ENCODE measurements at places on chromosomes 7 and 10. TPM values are rescaled to one million over a fixed set of nuclear protein-coding genes. Genes with fewer than 3 reads are reported as not detected.

- no peak overlapping the region for H3K4me3 ChIP-seq
- H3K27me3 ChIP-seq, result no peaks in the 10 kb centered on the region
- no peak overlapping the region for H3K27ac ChIP-seq
- H3K4me1 ChIP-seq, result peaks cover 11% of the 10 kb centered on the region
- DNase-seq, result no peak
- no peaks in the 10 kb centered on the region for H3K36me3 ChIP-seq
These were observed 40.4 kb downstream of the MTURN start for GRCh38 chr7:30175180-30175579.

GRCh38 chr7:132966754-132967469, 115.0 kb downstream of the CHCHD3 start:
- peaks cover 39% of the 10 kb centered on the region for H3K4me1 ChIP-seq
- H3K27me3 ChIP-seq, result no peaks in the 10 kb centered on the region
- no peak overlapping the region for H3K27ac ChIP-seq
- no peak for DNase-seq

DNA sequence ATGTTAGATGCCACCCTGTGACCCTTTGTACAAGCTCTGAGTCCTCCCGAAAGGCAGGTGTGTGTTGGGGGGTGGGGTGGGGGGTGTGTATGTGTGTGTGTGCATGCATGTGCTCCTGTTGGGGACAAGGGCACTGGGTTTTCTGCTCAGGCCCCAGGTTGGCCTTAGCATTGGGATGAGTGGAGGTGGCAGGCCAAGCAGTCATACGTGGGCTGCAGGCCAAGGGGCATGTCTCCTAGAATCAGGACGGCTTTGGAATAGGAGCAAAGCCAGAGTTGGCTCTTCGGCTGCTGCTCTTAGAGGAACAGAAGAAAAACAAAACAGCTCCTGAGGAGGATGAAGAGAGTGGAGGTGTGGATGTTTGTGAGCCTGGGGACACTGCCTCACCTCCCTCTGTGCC, 26.0 kb downstream of the HSPA12A start:
- H3K4me1 ChIP-seq, result peaks cover 11% of the 10 kb centered on the region
- H3K36me3 ChIP-seq, result no peaks in the 10 kb centered on the region
- H3K27ac ChIP-seq, result no peak overlapping the region
- H3K27me3 ChIP-seq, result no peaks in the 10 kb centered on the region
- H3K4me3 ChIP-seq, result no peak overlapping the region
- DNase-seq, result no peak

- no peak for DNase-seq
- H3K27me3 ChIP-seq, result peaks cover 6% of the 10 kb centered on the region
- H3K4me3 ChIP-seq, result no peak overlapping the region
- H3K36me3 ChIP-seq, result no peaks in the 10 kb centered on the region
- H3K4me1 ChIP-seq, result no peaks in the 10 kb centered on the region
- H3K27ac ChIP-seq, result no peak overlapping the region
These were observed 56.4 kb upstream of the HABP2 start for GRCh38 chr10:113496111-113497109.

- H3K27ac ChIP-seq, result peak overlapping the region; percentile 29
- H3K4me3 ChIP-seq, result no peak overlapping the region
- H3K4me1 ChIP-seq, result no peaks in the 10 kb centered on the region
These were observed 36.6 kb upstream of the CCAR1 start for GRCh38 chr10:68684413-68684812.

GRCh38 chr10:104766341-104766740, 125.3 kb downstream of the SORCS3 start:
- H3K4me1 ChIP-seq, result no peaks in the 10 kb centered on the region
- H3K27ac ChIP-seq, result no peak overlapping the region
- H3K4me3 ChIP-seq, result no peak overlapping the region

- H3K27me3 ChIP-seq, result no peaks in the 10 kb centered on the region
- H3K4me3 ChIP-seq, result no peak overlapping the region
- no peak overlapping the region for H3K27ac ChIP-seq
- H3K36me3 ChIP-seq, result no peaks in the 10 kb centered on the region
- DNase-seq, result no peak
- H3K4me1 ChIP-seq, result peaks cover 16% of the 10 kb centered on the region
These were observed 391.8 kb upstream of the ETV1 start for GRCh38 chr7:14381306-14381705.

DNA sequence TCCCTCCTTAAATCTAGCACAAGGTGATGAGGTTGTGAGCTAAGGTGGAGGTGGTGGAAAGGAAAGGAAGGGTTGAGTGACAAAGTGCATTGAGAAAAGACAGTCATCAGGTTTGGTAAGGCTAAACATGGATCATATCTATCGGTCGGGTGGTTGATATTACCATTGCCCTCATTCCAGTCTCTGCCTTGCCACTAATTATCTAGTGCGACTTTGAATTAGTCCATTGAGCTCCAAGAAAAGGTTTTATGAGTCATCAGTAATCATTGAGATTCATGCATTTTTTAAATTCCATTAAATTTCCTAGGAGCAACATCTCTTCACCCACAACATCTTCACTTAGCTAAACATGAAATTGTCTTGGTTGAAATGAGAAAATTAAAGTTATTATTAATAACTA, 68.9 kb upstream of the FRMD4A start:
- no peaks in the 10 kb centered on the region for H3K4me1 ChIP-seq
- no peaks in the 10 kb centered on the region for H3K27me3 ChIP-seq
- no peak overlapping the region for H3K4me3 ChIP-seq

GRCh38 chr7:73363225-73364005, 35.5 kb downstream of the FKBP6 start:
- DNase-seq, result no peak
- no peak overlapping the region for H3K4me3 ChIP-seq
- no peaks in the 10 kb centered on the region for H3K36me3 ChIP-seq
- H3K27me3 ChIP-seq, result no peaks in the 10 kb centered on the region

DNA sequence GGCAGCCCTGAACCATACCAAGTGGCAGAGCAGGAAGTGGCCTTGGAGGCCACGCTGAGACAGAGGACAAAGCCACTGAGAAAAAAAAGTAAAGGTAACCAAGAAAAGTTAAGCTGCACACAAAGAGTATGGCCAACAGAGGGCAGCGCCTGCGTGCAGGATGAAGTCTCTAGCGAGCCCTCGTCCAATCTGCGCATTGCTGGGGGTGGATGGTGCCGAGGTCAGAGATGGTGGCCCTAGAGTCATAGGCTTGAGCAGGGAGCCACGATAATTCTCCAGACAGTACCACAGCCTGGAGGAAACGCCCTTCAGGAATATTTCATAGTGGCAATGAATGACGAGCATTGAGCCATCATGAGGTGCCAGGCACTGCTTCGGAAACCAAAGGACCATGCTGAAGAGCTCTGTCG, 9.7 kb downstream of the ATP6V0E2 start:
- no peak overlapping the region for H3K27ac ChIP-seq
- no peaks in the 10 kb centered on the region for H3K36me3 ChIP-seq
- DNase-seq, result peak; percentile 84
- H3K27me3 ChIP-seq, result peaks cover 8% of the 10 kb centered on the region

DNA sequence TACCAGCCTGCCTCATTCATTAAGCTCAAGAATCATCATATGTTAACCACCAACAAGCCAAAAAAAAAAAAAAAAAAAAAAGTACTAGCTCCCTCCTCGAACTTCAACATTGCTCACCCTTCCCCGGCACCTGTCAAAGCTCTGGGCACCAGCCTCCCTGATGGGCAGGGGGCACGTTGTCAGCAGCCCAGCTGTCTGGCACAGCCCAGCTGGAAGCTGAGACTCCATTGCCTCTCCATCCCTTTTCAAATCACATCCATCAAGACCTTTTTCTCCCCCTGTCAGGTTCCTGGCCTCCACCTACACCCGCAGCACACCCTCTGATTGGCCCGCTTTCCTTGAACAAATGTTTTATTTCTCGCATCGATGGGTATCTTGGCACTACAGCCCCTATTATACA, 913.3 kb upstream of the AUTS2 start:
- H3K4me3 ChIP-seq, result no peak overlapping the region
- DNase-seq, result no peak
- H3K27me3 ChIP-seq, result no peaks in the 10 kb centered on the region
- peaks cover 16% of the 10 kb centered on the region for H3K4me1 ChIP-seq
- H3K36me3 ChIP-seq, result no peaks in the 10 kb centered on the region

GRCh38 chr10:35691522-35692236, 49.6 kb upstream of the FZD8 start:
- H3K27ac ChIP-seq, result peak overlapping the region; percentile 88
- no peaks in the 10 kb centered on the region for H3K27me3 ChIP-seq
- DNase-seq, result peak; percentile 56
- H3K4me1 ChIP-seq, result peaks cover 39% of the 10 kb centered on the region

GRCh38 chr10:50809596-50809995, 69.9 kb downstream of the ASAH2B start:
- H3K4me1 ChIP-seq, result peaks cover 32% of the 10 kb centered on the region
- no peak overlapping the region for H3K27ac ChIP-seq
- no peaks in the 10 kb centered on the region for H3K36me3 ChIP-seq
- H3K4me3 ChIP-seq, result no peak overlapping the region
- DNase-seq, result no peak

- H3K4me3 ChIP-seq, result no peak overlapping the region
- peaks cover 2% of the 10 kb centered on the region for H3K4me1 ChIP-seq
- H3K36me3 ChIP-seq, result no peaks in the 10 kb centered on the region
- no peaks in the 10 kb centered on the region for H3K27me3 ChIP-seq
- no peak for DNase-seq
- H3K27ac ChIP-seq, result no peak overlapping the region
These were observed 169.5 kb downstream of the DKK1 start for GRCh38 chr10:52483587-52483986.

GRCh38 chr7:158248816-158249215, 338.8 kb downstream of the PTPRN2 start:
- no peak overlapping the region for H3K27ac ChIP-seq
- no peak overlapping the region for H3K4me3 ChIP-seq
- no peak for DNase-seq
- no peaks in the 10 kb centered on the region for H3K27me3 ChIP-seq
- H3K4me1 ChIP-seq, result no peaks in the 10 kb centered on the region
- H3K36me3 ChIP-seq, result no peaks in the 10 kb centered on the region

GRCh38 chr10:114815791-114816190, 5.8 kb upstream of the FHIP2A start:
- H3K27ac ChIP-seq, result no peak overlapping the region
- DNase-seq, result no peak
- no peaks in the 10 kb centered on the region for H3K36me3 ChIP-seq
- no peaks in the 10 kb centered on the region for H3K27me3 ChIP-seq

GRCh38 chr10:71887743-71888142, 36.7 kb upstream of the PSAP start:
- H3K27ac ChIP-seq, result no peak overlapping the region
- H3K4me3 ChIP-seq, result no peak overlapping the region
- peaks cover 5% of the 10 kb centered on the region for H3K4me1 ChIP-seq
- DNase-seq, result no peak
- peaks cover 40% of the 10 kb centered on the region for H3K27me3 ChIP-seq

DNA sequence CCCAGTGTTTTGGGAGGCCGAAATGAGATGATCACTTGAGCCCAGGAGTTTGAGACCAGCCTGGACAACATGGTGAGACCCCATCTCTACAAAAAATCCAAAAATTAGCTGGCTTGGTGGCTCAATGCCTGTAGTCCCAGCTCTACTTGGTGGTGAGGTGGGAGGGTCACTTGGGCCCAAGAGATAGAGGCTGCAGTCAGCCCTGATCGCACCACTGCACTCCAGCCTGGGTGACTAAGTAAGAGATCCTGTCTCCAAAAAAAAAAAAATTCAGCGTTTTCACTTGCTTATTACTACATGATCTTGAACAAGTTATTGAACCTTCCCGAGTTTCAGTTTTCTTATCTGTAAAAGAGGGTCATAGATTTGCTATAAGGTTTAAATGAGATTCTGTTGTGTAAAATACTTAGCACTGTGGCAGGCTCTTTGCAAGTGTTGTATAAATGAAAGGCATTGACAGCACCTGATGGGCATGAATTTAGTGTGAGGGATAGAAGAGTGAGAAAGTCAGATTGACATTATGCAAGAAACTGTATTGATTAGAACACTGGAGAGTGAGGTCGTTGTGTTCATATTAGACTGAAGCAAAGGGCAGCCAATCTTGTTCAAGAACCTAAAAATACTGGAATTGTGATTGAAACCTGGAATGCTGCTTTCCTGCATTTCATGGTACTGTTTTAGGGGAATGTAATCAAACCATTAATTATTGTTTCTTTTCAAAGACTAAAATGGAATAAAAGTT, 136.8 kb downstream of the LCOR start:
- H3K4me1 ChIP-seq, result peaks cover 17% of the 10 kb centered on the region
- H3K27me3 ChIP-seq, result no peaks in the 10 kb centered on the region
- H3K27ac ChIP-seq, result no peak overlapping the region

DNA sequence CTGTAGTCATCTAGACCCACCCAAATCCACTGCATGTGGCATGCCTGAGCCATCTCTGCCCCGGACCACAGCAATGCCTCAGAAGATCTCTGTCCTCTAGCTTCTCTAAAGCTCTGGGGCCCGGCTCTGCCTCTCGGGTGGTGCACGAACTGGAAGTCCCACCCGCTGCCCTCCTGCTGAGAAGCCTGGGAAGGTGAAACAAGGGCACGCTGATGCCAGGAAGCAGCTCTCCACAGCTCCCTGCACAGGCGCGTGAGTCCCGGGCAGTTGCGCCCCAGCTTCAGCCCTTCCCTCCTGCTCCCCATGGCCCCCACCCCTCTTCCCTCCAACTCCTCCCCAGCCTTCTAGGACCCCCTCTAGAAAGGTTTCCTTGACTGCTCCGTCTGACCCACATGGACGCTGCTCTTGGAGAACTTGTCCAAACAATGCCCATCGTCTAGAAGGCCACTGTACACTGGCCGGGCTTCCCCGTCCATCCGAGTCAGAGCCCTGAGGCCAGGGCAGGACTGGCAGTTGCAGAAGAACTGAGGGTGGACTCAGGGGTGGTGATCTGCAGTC, 12.8 kb downstream of the KCNH2 start:
- H3K4me3 ChIP-seq, result no peak overlapping the region
- no peaks in the 10 kb centered on the region for H3K36me3 ChIP-seq
- H3K27me3 ChIP-seq, result no peaks in the 10 kb centered on the region
- H3K4me1 ChIP-seq, result peaks cover 19% of the 10 kb centered on the region
- H3K27ac ChIP-seq, result no peak overlapping the region
- no peak for DNase-seq

DNA sequence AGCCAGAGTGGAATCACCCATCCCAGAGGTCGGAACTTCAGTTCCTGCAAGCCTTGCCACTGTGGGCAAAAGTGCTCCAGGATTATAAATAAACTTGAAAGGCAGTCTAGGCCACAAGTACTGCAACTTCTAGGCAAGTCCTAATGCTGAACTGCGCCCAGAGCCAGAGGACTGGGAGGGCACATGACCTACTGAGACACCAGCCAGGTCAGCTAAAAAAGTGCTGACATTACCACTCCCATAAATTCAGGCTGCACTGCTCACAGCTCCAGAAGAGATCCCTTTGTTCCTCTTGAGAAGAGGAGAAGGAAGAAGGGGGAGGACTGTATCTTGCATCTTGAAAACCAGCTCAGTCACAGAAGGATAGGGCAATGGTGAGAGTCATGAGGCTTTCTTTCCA, 1084.1 kb upstream of the PHF14 start:
- H3K27me3 ChIP-seq, result no peaks in the 10 kb centered on the region
- H3K36me3 ChIP-seq, result no peaks in the 10 kb centered on the region
- no peak overlapping the region for H3K27ac ChIP-seq

- no peak overlapping the region for H3K27ac ChIP-seq
- H3K4me3 ChIP-seq, result peak overlapping the region; percentile 41
- peak; percentile 86 for DNase-seq
- H3K27me3 ChIP-seq, result no peaks in the 10 kb centered on the region
- no peaks in the 10 kb centered on the region for H3K36me3 ChIP-seq
These were observed 65.3 kb downstream of the OR13A1 start for GRCh38 chr10:45249978-45250693.

The VPS37D gene
- 7.0 TPM for total RNA-seq

The TMEM229A gene
- 0.06 TPM for total RNA-seq

The DDIT4 gene
- total RNA-seq, result 257 TPM

The SPDYE2B gene
- total RNA-seq, result not detected

The AKAP9 gene
- 93.4 TPM for total RNA-seq

The SLC26A5 gene
- not detected for total RNA-seq

The CPA1 gene
- not detected for total RNA-seq

The GDF10 gene
- 0.28 TPM for total RNA-seq

The CNPY1 gene
- total RNA-seq, result not detected

The ZNF248 gene
- total RNA-seq, result not detected

The GNAT3 gene
- total RNA-seq, result not detected

The NKX1-2 gene
- not detected for total RNA-seq
